ENCODE measurements at places on chromosomes 7 and 10.

GRCh38 chr7:157523371-157523765 is 186.6 kb downstream of the DNAJB6 start:
- no peak for DNase-seq

GRCh38 chr10:77036276-77036675 is 601.3 kb downstream of the KCNMA1 start:
- no peak for DNase-seq

DNA sequence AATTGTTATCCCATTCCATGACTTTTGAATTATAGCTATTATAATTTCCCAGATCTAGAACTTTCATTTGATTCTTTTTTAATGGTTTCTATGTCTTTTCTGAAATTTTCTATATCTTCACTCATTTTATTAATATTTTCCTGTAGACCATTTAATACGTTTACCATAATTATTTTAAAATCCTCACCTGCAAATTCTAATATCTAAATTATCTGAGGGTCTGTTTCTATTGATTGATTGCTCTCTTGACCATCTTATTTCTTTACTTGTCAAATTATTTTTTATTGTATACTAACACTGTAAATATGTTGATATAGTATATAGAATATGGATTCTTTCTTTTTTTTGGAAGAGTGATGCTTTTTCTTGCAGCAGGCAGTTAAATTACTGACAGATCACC is 229.3 kb upstream of the CTBP2 start:
- DNase-seq = no peak

GRCh38 chr10:11328264-11329061 is 283.0 kb downstream of the USP6NL start:
- no peak for DNase-seq

- peak; percentile 42 for DNase-seq
Measured at GRCh38 chr10:89861584-89862301, 160.4 kb downstream of the KIF20B start.

DNA sequence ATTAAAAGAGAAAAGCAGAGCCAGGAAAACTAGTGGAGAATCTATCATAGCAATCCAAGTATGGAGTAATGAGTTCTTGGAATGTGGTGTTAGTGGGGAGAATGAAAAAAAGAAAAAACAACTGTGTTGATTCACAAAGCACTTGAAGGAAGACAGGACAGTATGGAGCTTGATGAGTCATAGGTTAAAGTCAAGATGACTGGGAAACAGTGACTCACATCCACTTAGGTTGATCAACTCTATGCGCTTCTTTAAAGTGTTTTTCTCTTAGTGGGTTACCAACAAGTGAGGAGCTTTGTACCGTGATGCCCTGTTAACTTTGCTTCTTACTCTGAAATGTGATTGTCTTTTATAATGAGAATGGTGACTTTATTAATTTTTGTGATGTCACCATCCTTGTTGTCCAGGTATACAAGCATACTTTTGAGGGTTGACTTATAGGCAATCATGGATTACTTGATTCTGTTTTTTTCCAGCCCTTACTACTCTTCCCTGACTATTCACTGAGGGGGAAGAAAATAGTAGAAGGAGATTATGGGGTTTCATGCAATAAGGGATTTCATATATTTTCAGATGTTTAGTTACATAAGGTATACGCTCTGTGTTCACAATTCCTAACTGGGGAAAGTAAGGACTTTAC is 32.1 kb upstream of the MDFIC start:
- peak; percentile 99 for DNase-seq

Measured in IMR-90 (cell line).